Left ventricle myocardium inferior (tissue), 1 donor: ENCODE measurements at places on chromosomes 5 and 9. TPM values are rescaled to one million over a fixed set of nuclear protein-coding genes. Genes with fewer than 3 reads are reported as not detected.

- no peak overlapping the region for H3K4me3 ChIP-seq
- no peaks in the 10 kb centered on the region for H3K27me3 ChIP-seq
- no peak for DNase-seq
- peaks cover 41% of the 10 kb centered on the region for H3K4me1 ChIP-seq
- no peaks in the 10 kb centered on the region for H3K36me3 ChIP-seq
- H3K27ac ChIP-seq: no peak overlapping the region
Measured at GRCh38 chr9:110258690-110259091, 2.4 kb upstream of the TXN start.

- H3K27ac ChIP-seq: no peak overlapping the region
- no peak overlapping the region for H3K4me3 ChIP-seq
- no peak for DNase-seq
- H3K4me1 ChIP-seq: no peaks in the 10 kb centered on the region
- peaks cover 4% of the 10 kb centered on the region for H3K27me3 ChIP-seq
- no peaks in the 10 kb centered on the region for H3K36me3 ChIP-seq
Measured at GRCh38 chr9:114829574-114830440, 24.0 kb upstream of the TNFSF15 start.

DNA sequence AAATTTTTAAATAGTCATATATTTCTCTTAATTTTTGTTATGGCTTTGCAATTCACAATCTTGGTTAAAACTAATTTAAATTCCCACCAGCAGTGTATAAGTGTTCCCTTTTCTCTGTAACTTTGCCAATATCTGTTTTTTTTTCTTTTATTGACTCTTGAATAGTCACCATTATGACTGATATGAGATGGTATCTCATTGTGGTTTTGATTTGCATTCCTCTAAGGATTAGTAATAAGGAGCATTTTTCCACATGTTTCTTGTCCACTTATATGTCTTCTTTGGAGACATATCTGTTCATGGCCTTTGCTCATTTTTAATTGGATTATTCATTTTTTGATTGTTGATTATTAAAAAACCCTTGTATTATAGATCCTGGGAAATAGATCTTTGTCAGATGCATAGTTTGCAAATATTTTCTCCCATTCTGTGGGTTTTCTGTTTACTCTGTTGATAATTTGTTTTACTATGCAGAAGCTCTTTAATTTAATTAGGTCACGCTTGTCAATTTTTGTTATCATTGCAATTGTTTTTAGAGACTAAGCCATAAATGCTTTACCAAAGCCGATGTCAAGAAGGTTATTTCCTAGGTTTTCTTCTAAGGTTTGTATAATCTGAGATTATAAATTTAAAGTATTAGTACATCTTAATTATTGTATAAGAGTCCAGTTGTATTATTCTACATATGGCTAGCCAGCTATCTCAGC is 610.9 kb downstream of the CHSY3 start:
- H3K27ac ChIP-seq: no peak overlapping the region
- no peaks in the 10 kb centered on the region for H3K27me3 ChIP-seq
- H3K36me3 ChIP-seq: no peaks in the 10 kb centered on the region

- no peak overlapping the region for H3K27ac ChIP-seq
- H3K27me3 ChIP-seq: no peaks in the 10 kb centered on the region
- no peaks in the 10 kb centered on the region for H3K4me1 ChIP-seq
- H3K4me3 ChIP-seq: no peak overlapping the region
- H3K36me3 ChIP-seq: peaks cover 71% of the 10 kb centered on the region
Measured at GRCh38 chr9:121156263-121156731, 45.4 kb downstream of the RAB14 start.

GRCh38 chr5:57324181-57324580 is 150.3 kb downstream of the GPBP1 start:
- no peaks in the 10 kb centered on the region for H3K27me3 ChIP-seq
- H3K27ac ChIP-seq: no peak overlapping the region
- no peaks in the 10 kb centered on the region for H3K4me1 ChIP-seq
- no peak for DNase-seq

AGXT2 gene
- total RNA-seq: not detected

VLDLR gene
- 144 TPM for total RNA-seq

DOK3 gene
- total RNA-seq: 3.3 TPM
